Left hindlimb (tissue), 1 donor: ENCODE measurements at places on chromosomes 16 and 17.

DNA sequence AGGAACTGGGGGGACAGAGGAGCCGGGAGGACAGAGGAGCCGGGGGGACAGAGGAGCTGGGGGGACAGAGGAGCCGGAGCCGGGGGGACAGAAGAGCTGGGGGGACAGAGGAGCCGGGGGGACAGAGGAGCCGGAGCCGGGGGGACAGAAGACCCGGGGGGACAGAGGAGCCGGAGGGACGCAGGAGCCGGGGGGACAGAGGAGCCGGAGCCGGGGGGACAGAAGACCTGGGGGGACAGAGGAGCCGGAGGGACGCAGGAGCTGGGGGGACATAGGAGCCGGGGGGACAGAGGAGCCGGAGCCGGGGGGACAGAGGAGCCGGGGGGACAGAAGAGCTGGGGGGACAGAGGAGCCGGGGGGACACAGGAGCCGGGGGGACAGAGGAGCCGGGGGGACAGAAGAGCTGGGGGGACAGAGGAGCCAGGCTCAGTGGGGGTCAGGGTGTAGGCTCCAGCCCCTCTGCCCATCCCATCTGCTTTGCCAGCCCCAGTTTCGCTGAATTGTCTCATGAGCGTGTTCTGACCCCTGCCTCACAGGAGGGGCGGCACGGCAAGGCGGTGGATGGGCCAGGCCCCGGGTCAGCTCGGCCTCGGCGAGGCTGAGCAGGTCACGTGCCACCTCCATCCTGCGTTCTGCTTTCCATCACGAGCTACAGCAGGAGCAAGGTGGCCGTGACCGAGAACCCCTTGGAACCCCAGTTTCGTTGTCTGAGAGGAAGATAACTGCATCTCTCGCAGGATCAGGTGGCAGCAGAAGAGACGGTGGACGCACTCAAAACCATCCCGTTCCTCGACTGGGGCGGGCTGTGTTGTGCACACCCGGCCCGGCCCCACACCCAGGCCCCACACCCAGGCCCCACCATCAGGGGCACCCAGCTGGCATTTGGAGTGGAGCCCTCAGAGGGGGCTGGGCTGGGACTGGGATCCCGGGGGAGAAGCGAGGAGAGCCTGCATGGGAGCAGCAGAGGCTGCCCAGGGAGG, 26.1 kb upstream of the CBFA2T3 start:
- no peak for DNase-seq

GRCh38 chr17:6413065-6413464, 21.9 kb downstream of the AIPL1 start:
- no peak for DNase-seq

DNA sequence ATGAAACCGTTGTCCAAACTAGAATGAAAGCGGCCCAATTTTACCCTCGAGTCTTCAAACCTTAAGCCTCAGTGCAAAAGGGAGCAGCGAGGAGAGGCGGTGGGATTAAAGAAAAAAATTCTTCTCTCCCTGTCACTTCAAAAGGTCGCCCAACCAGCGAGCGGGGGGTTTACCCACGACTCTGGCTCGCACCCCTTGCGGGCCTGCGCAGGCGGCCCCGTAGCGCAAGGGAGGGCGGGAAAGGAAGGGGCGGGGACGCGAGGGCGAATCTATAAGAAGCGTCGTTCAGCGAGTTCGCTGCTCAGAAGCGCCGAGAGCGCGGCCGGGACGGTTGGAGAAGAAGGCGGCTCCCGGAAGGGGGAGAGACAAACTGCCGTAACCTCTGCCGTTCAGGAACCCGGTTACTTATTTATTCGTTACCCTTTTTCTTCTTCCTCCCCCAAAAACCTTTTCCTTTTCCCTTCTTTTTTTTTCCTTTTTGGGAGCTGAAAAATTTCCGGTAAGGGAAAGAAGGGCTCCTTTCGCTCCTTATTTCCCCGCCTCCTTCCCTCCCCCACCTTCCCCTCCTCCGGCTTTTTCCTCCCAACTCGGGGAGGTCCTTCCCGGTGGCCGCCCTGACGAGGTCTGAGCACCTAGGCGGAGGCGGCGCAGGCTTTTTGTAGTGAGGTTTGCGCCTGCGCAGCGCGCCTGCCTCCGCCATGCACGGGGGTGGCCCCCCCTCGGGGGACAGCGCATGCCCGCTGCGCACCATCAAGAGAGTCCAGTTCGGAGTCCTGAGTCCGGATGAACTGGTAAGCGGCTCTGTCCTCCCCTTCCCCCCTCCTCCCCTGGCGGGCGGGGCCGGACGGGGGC, at the start of gene POLR2A:
Gene POLR2A, plus strand, starts transcription at position 300 of the 852 bp plus-strand sequence.
- DNase-seq, result peak; percentile 99

- no peak for DNase-seq
Observed at GRCh38 chr17:2077040-2077439, 22.1 kb downstream of the HIC1 start.

GRCh38 chr17:16934133-16934795, 37.7 kb downstream of the TNFRSF13B start:
- no peak for DNase-seq
